ENCODE measurements at places on chromosomes 6 and 20.

GRCh38 chr6:30263734-30264133, 50.5 kb upstream of the TRIM26 start:
- DNase-seq, result no peak

DNA sequence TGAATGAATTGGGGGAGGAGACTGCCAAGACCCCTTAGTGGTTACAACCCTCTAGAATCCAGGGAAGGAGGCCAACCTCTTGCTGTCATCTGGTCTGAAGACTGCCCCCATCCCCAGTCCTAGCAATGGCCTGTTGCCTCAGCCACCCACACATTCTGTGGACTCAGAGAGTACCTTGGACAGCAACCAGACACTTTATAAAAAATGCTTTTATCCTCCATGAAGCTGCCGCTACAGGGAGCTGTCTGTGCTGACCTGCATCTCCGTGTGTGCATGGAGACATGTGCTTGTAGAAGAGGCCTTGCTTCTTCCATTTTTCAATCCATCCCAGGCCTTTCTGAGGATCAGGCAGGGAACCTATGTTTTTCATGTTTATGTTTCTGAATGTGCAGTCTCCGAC, 15.2 kb downstream of the CDH22 start:
- no peak for DNase-seq

- DNase-seq, result no peak
Measured at GRCh38 chr6:160685762-160686450, 16.1 kb upstream of the PLG start.

- no peak for DNase-seq
Measured at GRCh38 chr6:114108119-114109002, 137.4 kb upstream of the HDAC2 start.

DNA sequence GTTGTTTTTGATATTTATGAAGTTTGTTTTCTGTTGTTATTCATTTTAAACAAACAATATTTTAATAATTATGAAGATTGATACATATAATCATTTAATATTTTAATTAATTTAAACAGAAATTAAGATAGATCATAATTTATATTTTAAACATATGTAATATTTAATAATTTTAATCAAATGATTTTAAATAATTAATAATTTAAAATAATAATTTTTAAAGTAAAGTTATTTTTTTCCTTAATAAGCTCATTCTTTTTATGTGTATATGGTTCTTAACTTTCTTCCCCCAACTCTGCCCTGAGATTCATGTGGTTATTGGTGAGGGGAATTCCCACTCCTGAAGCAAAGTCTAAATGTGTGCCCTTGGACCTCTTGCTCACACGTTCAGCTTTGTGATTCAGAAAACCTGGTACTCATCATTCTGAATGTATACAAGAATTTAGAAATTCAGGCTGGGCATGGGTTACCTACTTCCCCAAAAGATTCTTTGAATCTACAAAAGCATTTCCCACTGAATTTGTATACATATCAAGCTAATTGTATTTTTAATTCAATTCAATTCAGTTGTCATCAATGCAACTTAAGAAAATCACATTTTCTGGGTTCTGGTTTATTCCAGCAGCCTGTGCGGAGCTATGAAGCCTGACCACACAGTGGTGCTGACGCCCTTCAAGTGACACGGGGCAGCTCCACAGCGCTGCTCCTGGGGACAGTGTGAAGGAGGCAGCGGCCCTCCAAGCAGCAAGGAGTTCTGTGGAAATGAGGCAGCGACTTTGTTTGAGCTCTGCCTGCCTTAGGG, 168.9 kb upstream of the UST start:
- no peak for DNase-seq

GRCh38 chr6:70520575-70520974, 46.2 kb upstream of the SDHAF4 start:
- DNase-seq, result no peak

DNA sequence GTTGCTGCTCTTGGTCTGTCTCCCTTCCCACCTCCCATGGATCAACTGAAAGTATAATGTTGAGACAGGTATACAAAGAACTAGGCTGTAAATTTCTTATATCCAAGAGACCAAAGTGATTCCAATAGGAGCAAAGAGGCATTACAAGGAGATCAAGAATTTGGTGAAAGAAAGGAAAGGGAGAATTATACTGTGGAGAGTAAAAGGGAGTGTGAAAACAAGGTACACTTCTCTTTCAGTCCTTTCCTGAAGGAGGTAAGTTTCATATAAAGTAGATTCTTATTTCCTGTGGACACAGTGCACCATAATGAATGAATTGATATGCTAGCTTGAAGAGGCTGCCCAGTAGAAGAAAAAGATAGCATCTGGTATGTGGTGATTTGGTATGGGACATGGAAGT, 49.7 kb downstream of the CD2AP start:
- no peak for DNase-seq

DNA sequence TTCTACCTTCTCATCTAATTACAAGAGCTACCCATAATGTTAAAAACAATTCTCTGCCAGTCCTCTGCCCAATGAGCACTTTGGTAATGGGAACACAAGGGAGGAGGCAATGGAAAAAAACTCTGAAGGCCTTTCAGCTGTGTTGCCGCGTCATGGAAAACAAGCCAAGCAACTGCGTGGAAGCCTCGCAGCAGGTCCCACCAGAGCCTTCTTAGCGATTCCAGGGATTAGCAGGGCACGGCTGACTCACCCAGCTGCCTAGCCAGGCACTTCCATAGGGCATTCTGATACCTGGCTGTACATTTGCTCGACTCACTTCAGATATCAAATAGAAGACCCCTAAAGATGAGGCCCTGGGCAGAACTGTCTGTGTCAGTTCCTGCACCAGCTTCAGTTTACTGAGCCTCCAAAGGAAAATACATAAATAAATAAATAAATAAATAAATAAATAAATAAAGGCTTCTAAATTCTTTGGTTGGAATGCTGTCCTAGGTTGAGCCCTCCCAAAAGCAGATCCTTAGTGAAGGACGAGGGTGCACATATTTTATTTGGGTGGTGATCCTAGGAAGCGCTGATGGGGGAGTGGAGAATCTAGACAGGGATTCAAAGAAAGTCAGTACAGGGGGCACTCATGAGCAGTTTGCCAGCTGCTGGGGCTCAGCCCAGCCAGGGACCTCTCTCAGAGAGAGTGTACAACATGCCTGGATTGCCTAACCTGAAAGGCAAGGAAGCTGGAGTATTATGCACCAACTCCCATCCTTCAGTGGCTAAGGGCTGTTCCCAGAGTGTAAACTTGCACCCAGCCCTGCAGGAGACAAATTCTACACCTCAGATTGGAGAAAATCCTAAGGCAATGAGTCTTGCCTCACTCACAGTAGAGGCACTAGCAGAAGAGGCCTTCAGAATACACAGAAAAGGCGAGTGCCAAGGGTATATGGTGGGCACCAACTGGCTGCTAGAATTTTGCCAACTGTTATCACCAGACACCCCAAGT, 18.2 kb downstream of the SNAP25 start:
- DNase-seq, result no peak

GRCh38 chr6:106051226-106051625, 34.9 kb upstream of the PRDM1 start:
- DNase-seq, result no peak

- DNase-seq, result no peak
Measured at GRCh38 chr6:46281110-46281509, 110.3 kb upstream of the ENPP5 start.

GRCh38 chr20:8812817-8813216, 256.1 kb upstream of the PLCB4 start:
- no peak for DNase-seq

- no peak for DNase-seq
Measured at GRCh38 chr6:26607434-26608230, 10.9 kb downstream of the ABT1 start.

GRCh38 chr6:71079677-71080076, 122.8 kb upstream of the B3GAT2 start:
- no peak for DNase-seq

- no peak for DNase-seq
Measured at GRCh38 chr20:16916165-16916564, 168.0 kb downstream of the OTOR start.

GRCh38 chr6:36944650-36945049, 9.9 kb upstream of the PI16 start:
- no peak for DNase-seq

DNA sequence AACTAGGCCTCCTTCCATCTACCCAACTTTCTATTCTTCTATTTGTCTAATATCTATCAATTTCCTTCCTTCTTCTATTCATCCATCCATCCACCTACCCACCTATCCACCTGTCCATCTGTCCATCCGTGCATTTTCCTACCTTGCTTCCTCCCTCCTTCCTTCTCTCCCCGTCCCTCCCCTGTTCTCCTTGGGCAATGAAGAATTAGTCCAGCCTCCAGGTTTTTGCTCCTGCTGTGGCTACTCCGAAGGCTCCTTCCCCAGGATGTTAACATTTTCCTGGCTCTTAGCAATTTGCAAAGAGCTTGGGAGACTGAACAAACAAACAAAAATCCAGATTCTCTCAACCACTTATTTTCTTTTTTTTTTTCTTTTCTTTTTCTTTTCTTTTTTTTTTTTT, 81.6 kb downstream of the KCNB1 start:
- no peak for DNase-seq

All from esophagus squamous epithelium (tissue), 5 donors.